Tibial artery (tissue), 4 donors: ENCODE measurements at places on chromosomes 5 and 9.
A peak's percentile ranks its signal among the peaks of the same experiment; 100 is the strongest.

- no peak for DNase-seq
Measured at GRCh38 chr9:130372057-130372456, 72.7 kb upstream of the ASS1 start.

- DNase-seq, result no peak
Measured at GRCh38 chr9:8362250-8362649, 562.7 kb upstream of the DMAC1 start.

DNA sequence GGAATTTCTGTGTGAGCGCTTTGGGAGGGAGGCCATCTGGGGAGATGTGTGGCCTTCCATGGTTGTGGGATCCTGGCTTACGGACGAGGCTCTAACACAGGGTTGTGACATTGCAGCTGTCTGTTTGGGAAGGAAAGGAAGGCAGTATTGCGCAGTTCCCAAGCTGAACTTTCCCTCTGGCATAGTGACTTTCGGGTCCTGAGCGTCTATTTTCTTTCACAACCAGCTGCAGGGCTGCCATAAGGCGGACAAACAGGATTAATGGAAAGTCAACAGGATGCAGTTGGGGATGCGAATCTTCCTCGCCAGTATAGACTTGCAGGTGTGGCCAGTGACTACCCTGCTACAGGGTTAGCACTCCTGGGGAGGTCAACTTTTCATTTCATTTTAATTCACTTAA is 25.9 kb downstream of the CCT5 start:
- no peak for DNase-seq

DNA sequence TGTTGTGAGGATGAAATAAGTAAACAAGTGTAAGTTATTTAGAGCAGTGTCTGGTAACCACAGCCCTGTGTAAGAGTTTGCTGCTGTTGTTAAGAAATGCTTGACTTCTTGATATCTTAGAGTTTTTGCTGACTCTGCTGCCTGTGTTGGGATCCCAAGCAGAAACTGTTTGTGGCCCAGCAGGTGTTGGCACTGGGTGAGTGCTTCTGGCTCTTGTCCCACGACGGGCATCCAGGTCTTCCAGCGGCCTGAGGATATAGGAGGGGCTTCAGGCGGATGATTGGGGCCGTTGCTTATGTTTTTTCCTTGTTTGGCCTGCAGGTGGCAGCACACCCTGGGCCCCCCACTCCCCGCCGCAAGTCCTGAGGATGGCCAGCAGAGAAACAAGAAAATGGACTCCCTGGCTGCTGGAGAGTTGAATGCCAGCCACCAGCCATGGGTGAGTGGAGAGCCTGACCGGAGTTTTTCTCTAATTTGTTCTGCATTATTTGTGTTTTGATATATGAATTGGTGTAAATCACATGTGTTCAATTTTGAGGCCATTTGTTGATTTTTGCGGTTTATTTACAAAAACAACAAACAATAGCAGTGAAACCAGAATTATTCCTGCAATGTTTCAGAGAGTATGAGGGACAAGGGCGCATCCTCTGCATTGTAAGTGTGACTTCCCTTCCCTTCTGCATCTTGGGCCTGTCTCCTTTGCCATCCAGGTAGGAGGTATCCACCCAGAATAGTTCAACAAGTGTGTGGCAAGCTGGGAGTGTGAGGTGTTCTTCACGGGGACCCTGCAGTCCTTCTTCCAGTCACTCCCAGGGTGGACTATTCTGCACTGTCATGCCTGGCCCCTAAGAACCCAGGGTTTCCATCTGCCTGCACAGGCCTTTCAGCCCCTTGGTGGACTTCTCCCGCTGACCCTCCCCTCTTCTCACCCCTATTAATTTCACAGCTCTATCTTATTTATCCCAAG is 50.3 kb downstream of the SLC22A5 start:
- peak; percentile 81 for DNase-seq

GRCh38 chr5:89055695-89056085 is 172.7 kb upstream of the MEF2C start:
- DNase-seq, result no peak

- DNase-seq, result no peak
Measured at GRCh38 chr5:181259974-181260719, 796 bp downstream of the TRIM52 start.

DNA sequence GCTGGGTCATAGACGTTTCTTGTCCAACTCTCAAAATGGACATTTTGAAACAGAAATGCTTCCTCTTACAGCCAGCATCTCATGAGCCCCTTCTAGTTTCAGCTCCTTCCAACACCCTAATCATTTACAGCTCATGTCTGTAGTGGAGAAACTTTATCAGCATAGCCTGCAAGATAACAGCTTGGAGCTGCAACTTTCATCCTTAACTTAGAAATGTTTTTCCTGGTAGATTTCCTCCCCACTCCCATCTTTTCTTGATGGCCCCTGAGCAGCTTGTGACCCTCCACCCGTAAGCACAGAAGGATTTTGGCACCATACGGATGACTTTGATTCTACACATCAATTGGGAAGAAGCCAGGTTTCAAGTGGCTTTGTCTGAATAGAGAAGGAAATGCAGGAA is 53.5 kb upstream of the TGFBR1 start:
- no peak for DNase-seq

DNA sequence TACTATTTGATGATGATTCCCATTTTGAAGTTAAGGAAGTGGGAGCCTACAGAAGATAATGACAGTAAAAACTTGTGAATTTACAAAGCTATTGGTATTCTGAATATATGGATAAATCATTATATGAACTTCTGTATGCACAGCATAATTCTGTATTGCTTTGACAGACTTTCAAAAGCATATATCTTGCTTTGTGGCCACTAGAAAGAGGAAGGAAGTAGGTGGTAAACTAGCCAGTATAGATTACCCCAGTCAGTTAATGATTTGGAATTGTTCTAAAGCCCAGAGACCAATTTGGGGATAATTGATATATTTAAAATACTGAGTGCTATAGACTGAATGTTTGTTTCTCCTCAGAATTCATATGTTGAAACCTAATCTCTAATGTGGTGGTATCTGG is 53.0 kb downstream of the NR2F1 start:
- DNase-seq, result no peak

GRCh38 chr5:79798893-79799590 is 109.4 kb downstream of the CMYA5 start:
- DNase-seq, result no peak

GRCh38 chr5:95424526-95424925 is 33.4 kb downstream of the FAM81B start:
- no peak for DNase-seq

DNA sequence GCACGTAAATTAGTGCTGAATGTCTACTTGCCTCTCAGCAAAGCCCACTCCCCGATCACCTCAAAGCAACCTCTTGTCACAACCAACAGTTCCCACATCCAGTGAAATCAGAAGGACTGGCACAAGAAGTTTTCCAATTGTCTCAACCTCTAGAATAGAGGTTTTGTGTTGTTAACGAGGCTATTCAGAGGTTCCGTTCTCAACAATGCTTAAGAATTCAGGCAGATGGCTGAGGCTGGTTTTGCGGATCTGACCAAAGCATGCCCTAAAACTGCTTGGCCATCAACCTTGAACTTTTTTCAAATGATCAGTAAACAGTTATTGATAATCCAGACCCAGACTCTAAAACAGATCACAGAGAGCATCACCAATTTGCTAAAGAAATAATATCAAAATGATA is 52.9 kb downstream of the MAPKAP1 start:
- DNase-seq, result no peak

DNA sequence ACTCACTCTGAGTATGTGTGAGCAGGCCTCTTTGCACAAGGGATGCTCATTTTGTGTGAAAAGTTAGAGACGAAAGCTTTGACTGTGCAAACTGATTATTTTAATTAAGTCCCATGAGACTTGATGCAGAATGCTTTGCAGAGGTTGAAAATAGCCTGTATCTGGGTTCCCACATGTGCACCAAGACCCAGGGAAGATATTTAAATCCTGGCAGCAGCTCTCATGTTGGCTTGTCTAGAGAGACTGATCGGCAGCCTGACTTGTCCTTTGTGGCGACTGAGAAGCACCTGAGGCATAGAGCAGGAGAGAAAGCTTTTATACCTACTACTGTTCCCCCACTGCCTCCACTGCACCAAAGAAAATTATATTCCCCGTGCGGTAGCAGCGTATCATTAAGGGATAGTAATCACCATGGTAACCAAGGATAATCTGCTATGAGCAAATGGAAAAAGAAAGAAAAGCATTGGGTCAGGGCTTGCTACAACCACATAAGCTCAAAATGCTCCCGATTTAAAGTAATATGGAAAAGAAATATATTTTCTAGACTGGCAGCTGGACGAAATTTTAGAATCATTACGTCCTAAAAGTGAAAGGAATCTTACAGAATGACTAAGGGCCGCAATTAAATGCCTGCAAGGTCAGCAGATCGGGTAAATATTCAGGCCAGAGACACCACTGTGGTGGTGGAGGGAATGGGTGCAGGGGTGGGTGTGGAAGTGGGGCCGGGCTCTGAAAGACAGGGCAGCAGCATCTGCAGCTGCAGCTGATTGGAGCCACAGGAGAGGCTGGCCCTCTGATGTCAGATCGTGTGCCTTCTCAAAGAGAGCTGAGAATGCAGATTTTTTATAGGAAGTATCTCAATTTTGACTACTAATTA is 135.3 kb upstream of the EPB41L4A start:
- no peak for DNase-seq

DNA sequence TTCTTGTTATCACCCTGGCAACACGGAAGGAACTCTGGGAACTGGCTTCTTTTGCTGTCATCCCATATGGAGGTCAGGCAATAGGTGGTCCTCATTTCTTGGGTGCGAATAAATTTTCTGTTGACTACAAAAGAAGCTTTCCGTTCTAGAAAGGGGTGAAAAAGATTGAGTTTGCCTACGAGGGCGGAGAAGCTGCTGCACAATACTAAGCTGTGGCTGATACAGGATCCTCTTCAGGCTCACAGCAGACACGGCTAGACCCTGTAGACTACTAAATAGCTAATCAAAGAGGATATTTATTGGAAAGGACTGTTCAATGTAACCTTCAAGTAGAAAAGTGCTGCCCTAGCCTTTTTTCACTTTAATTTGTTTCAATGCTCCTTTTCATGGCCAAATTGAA is 58.1 kb downstream of the TJP2 start:
- DNase-seq, result no peak

- no peak for DNase-seq
Measured at GRCh38 chr9:124660341-124660801, 110.7 kb downstream of the NR6A1 start.

DNA sequence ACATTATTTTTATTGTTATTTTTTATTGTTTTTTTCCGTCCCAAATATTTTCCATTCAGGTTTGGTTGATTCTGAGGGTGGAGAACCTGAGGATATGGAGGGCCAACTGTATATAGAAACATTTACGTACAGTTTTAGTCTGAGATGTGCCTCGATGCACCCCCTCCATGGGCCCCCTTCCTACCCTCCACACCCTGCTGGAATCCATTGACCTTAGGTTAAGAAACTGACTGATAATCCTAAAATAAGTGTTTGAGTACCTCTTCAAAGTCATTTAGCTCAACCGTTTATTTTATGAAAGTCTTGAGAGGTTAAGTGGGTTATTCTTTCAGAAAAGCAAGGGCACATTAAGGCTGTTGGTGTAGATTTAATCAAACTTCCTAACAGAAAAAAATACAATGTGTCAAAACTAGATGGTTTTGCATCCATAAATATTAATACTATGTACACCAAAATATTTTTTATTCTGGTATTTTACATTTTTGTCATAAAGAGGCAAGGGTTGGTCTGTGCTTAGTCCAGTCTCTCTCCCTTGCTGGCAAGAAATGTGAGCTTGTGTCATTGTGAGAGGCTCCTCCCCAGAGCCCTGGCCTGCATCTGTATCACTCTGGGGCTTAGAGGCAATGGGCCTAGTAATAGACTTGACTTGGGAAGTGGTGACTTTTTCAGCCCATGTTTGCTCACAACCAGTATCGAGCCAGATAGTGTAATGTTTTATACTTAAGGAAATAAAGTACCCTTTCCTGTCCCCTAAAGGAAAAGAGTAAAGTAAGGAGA is 15.7 kb downstream of the MTRR start:
- DNase-seq, result no peak

- DNase-seq, result no peak
Measured at GRCh38 chr5:11928909-11929308, 24.7 kb upstream of the CTNND2 start.

DNA sequence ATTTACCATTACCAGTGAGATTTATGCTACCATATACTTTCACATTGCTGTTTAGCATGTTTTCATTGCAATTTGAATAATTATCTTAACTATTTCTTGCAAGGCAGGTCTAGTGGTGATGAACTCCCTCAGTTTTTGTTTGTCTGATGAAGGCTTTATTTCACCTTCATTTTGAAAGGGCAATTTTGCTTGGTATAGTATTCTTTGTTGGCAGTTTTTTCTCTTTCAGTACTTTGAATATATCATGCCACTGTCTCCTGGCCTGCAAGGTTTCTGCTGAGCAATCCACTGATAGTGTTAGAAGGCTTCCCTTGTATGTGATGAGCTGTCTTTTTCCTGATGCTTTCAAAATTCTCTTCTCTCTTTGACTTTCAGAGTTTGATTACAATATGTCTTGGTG is 188.0 kb downstream of the MARCHF11 start:
- no peak for DNase-seq

DNA sequence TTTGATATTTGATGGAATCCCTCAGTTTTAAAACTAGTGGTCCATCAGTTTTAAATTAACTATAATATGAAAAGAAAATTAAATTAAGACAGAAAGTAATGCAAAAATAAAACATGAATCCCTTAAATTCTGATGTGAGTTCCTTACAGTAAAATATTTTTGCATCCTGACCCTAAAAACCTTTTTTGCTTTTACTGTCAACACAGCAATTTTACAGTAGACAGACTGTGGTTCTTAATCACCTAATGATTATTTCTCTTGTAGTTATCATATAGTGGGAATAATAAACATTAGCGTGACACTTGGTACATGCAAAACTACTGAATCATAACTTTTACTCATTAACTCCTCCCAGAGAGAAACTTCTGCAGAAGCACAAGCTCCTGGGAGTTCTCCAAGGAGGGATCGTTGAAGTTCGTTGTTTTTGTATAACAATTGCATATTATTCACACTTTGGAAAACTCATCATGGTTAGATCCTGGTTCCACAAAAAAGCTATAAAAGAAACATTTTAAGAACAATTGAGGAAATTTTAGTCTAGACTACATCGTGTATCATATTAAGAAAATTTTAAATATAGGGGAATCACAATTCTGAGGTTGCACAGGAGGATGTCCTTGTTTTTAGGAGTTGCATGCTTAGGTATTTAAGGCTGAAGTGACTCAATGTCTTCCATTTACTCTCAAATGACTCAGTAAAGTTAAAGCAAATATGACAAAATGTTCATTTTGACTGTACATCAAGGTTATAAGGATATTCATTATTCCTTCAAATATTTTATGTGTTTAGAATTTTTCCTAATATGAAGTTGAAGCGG is 88.2 kb upstream of the NIPAL4 start:
- no peak for DNase-seq

- DNase-seq, result no peak
Measured at GRCh38 chr5:69494452-69494851, 1.9 kb downstream of the OCLN start.
